ENCODE measurements at places on chromosomes 13 and 19.

- H3K4me3 ChIP-seq: no peak overlapping the region
- H3K4me1 ChIP-seq: peaks cover 28% of the 10 kb centered on the region
- no peak for DNase-seq
- H3K27ac ChIP-seq: no peak overlapping the region
- peaks cover 2% of the 10 kb centered on the region for H3K36me3 ChIP-seq
Measured at GRCh38 chr19:18435178-18435841, 2.6 kb downstream of the ISYNA1 start.

DNA sequence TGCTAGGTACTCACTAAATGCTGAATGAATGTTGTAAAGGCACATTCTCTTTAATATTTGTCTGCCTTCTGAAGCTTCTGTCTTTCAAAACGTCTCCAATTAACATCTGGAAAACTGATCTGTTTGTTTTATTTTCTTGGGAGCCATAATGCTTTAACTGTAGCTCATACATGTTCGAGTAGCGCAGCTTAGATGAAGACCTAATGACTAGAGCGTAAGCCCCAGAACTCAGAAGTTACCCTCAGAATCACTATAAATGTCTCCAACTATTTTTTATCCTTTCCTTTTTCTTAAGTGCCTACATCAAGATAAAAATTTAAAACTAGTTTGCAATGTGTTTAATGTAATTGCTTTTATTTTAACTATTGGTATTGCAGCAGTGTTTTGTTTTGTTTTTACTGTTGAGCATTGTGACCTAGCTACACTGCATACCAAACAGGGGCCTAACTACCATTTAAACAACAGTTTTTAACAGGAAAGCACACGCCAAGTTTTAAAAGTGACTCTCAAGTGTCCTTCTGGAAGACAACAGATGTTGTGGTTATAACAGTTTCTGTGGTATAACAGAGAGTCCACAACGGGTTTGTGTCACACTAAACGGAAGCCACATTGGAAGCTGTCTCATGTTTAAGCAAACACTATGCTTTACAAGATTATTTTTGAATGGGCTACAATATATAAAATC, 42.0 kb downstream of the MRPL57 start:
- DNase-seq: no peak
- no peak overlapping the region for H3K4me3 ChIP-seq
- no peaks in the 10 kb centered on the region for H3K36me3 ChIP-seq
- no peaks in the 10 kb centered on the region for H3K27me3 ChIP-seq
- no peak overlapping the region for H3K27ac ChIP-seq

DNA sequence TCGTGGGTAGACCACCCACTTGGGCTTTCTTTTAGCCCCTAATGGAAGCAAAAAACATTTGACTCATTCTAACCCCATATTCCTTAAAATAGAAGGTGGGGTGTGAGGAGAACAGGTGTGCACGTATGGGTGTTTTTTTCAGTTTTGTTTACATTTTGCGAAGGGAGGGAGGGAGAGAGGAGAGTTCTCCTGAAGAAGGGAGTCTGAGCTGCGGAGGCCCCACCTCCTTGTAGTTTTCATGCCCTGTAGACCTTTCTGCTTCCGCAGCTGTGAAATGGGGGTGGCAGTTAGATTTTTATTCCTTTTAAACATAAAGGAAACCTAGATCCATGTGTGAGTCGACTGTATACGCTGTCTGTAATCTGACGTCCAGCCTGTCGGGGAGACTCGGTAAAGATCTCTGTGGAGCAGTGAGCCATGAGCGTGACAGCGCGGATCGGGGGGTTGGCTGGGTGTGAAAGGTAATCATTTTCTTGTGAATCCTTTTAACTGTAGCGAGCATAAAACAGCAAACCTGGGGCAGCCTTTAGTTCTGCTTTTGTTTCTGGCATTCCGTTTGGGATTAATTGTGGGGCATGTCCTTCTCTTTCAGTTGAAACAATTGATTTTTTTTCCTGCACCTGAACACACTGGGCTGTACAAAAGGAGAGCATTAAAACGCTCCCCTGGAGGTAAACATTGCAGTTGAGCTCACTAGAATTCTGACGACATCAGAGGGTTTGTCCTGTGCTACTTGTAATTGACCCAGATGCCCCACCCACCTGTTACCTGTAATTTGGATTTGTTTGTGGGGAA, 2.3 kb downstream of the UPF1 start:
- H3K27ac ChIP-seq: no peak overlapping the region
- peak overlapping the region; percentile 99 for H3K4me3 ChIP-seq
- peaks cover 9% of the 10 kb centered on the region for H3K4me1 ChIP-seq
- no peaks in the 10 kb centered on the region for H3K27me3 ChIP-seq
- peaks cover 13% of the 10 kb centered on the region for H3K36me3 ChIP-seq

DNA sequence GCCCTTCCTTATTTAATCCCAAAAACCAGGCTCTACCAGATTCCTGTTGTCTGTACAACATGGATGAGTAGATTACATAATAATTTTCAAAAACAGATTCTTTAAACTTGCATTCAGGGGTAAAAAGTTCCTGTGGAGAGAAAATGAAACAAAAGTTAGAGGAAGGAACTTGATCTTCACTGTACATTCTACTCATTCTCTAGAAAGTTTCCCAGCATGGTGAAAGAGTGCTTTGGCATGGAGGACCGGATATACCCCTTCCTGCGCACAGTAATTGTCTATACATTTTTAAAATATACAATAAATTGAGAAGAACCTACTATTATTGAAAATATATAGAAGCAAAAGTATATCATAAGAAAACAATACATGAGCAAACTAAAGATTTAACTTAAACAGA, 274.2 kb downstream of the ITGBL1 start:
- DNase-seq: no peak
- H3K27me3 ChIP-seq: no peaks in the 10 kb centered on the region
- no peaks in the 10 kb centered on the region for H3K4me1 ChIP-seq
- H3K4me3 ChIP-seq: no peak overlapping the region
- H3K27ac ChIP-seq: no peak overlapping the region

DNA sequence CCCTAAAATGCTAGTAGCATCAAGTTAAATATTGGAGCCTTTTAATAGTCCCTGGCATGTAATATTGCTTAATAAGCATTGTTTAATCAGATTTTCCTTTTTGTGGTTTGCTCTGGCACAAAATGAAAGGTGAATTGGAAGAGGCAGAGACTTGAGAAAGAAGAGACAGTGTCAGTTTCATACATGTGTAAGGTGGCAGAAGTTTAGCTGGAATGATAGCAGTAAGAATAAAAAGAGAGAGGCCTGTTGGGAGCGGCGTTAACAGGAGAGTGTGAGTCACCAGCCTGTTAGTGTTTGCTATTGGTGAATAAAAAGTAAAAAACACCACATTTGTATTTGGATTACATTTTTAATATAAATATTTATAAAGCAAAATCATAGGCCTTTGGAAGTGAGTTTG, 145.3 kb downstream of the PDS5B start:
- H3K36me3 ChIP-seq: no peaks in the 10 kb centered on the region
- H3K4me3 ChIP-seq: no peak overlapping the region
- H3K27me3 ChIP-seq: no peaks in the 10 kb centered on the region
- H3K4me1 ChIP-seq: no peaks in the 10 kb centered on the region

DNA sequence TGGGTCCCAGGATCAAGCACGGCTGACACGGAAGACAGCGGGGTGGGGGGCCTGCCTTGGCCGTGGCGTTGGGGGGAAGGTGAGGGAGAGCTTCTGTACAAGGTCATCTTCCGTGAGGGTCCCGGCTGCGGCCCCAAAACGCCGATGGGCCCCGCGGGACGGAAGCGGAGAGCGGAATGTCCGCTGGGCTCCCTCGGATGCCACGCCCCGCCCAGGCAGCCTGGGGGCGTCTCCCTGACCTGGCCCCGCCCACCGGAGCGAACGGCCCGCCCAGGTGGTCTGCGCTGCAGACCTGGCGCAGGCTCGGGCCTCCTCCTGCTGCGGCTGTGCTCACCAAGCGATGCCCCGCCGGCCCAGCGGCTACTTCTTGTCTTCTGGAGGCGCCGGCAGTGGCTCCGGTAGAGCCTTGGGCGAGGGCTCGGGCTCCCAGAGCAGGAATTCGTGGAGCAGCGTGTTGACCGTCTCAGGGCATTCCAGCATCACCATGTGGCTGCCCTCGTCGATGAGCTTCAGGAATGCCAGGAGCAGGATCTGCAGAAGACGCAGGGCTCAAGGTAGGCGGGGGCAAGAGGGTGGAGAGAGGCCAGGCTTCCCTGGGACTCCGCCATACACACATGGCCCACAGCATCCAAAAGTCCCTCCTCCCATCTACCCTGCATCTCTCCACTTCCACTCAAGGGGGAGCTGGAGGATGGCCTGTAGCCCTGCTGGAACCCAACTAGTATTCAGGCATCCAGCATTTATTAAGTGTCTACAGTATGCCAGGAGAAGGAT, 10.7 kb downstream of the ABHD8 start:
- H3K27ac ChIP-seq: peak overlapping the region; percentile 79
- peaks cover 5% of the 10 kb centered on the region for H3K36me3 ChIP-seq
- peak; percentile 98 for DNase-seq
- no peaks in the 10 kb centered on the region for H3K27me3 ChIP-seq

DNA sequence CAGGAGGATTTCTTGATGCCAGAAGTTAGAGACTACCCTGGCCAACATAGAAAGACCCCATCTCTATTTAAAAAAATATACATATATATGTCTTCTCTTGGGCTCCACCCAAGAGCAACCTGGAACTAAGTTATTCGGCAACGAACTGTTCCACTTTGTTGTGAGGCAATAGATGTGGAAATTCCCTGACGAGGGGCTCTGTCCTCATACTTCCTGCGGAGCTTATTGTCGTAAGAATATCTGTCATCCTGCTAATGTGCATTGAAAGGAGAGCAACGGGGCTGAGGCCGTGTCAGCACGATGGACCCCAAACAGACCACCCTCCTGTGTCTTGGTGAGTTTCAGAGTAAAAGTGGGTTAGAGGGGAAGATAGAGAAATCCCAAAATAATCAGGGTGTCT, at the start of gene FCAR:
Gene FCAR, plus strand, starts transcription at position 246 of the 400 bp plus-strand sequence. Its CDS starts 55 bp downstream, at position 301.
- H3K4me3 ChIP-seq: no peak within 1 kb of the TSS
- no peaks in the 10 kb centered on the region for H3K27me3 ChIP-seq
- DNase-seq: no peak
- no peaks in the 10 kb centered on the region for H3K4me1 ChIP-seq
- no peaks in the 10 kb centered on the region for H3K36me3 ChIP-seq
